ENCODE measurements at places on chromosomes 6 and 20. TPM values are rescaled to one million over a fixed set of nuclear protein-coding genes. Genes with fewer than 3 reads are reported as not detected.

Gene C6orf52
- not detected for total RNA-seq

- H3K27ac ChIP-seq: no peak overlapping the region
- no peaks in the 10 kb centered on the region for H3K27me3 ChIP-seq
- DNase-seq: no peak
- no peaks in the 10 kb centered on the region for H3K4me1 ChIP-seq
- no peaks in the 10 kb centered on the region for H3K36me3 ChIP-seq
Measured at GRCh38 chr6:131937703-131938631, 13.2 kb downstream of the CCN2 start.

- H3K27ac ChIP-seq: peak overlapping the region; percentile 60
- H3K36me3 ChIP-seq: no peaks in the 10 kb centered on the region
- no peaks in the 10 kb centered on the region for H3K4me1 ChIP-seq
Measured at GRCh38 chr20:50345712-50346373, 155.2 kb downstream of the CEBPB start.

Gene TSBP1
- not detected for total RNA-seq

Gene SNRNP48
- 13.9 TPM for total RNA-seq

DNA sequence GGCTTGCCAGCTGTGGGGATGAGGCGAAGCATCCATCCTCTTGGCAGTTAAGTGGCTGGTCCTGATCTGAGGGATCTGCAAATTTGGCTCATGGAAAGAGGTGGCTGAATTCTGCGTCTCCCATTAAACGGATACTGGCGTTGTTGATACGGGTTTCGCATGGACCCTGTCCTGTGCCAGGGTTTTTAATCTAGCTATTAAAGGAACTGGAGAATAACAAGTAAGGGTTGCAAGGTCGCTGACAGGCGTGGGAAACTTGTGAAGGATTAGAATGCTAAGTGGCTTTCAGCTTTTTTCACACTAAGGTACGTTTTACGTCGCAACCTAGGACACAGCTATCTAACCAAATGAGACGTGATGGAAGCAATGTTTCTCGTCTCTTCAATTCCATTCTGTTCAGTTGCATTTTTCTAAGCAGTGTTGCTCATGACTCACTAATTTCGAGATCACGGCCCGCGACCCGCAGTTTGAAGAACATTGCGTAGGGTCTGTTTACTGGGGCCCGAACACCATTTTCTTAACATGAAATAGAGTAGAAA, 852 bp downstream of the GMNN start:
- H3K36me3 ChIP-seq: peaks cover under 1% of the 10 kb centered on the region
- peak overlapping the region; percentile 68 for H3K4me3 ChIP-seq
- H3K4me1 ChIP-seq: peaks cover 11% of the 10 kb centered on the region
- H3K27ac ChIP-seq: peak overlapping the region; percentile 92
- H3K27me3 ChIP-seq: no peaks in the 10 kb centered on the region
- no peak for DNase-seq

- no peak overlapping the region for H3K27ac ChIP-seq
- no peaks in the 10 kb centered on the region for H3K27me3 ChIP-seq
- DNase-seq: no peak
- no peak overlapping the region for H3K4me3 ChIP-seq
Measured at GRCh38 chr6:150224820-150225219, 82.0 kb downstream of the PPP1R14C start.

Gene REM1
- total RNA-seq: 1.3 TPM

Gene MUC21
- total RNA-seq: not detected

Gene NKX2-4
- not detected for total RNA-seq

GRCh38 chr6:108661430-108661829, 100.7 kb downstream of the FOXO3 start:
- H3K4me3 ChIP-seq: no peak overlapping the region
- H3K36me3 ChIP-seq: peaks cover 14% of the 10 kb centered on the region
- no peak for DNase-seq
- H3K4me1 ChIP-seq: peaks cover 45% of the 10 kb centered on the region
- peak overlapping the region; percentile 54 for H3K27ac ChIP-seq
- no peaks in the 10 kb centered on the region for H3K27me3 ChIP-seq

GRCh38 chr6:415087-415486, 23.5 kb downstream of the IRF4 start:
- no peak for DNase-seq
- H3K36me3 ChIP-seq: no peaks in the 10 kb centered on the region
- H3K4me1 ChIP-seq: no peaks in the 10 kb centered on the region

DNA sequence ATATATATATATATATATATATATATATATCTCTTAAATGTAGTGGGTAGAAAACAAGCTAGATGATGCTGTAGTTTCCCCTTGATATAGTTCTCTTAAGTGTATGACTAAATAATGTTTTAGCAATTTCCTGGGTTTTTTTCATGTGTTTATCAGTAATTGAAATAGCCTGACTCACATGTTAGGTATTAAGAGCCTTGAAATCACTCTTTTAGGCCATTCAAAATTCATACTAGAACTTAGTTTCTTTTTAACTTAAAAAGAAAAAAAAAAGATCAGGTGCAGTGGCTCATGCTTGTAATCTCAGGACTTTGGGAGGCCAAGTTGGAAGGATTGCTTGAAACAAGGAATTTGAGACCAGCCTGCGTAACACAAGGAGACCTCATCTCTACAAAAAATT, 44.1 kb downstream of the NKX2-4 start:
- H3K4me1 ChIP-seq: peaks cover 5% of the 10 kb centered on the region
- no peak overlapping the region for H3K27ac ChIP-seq
- no peak for DNase-seq
- H3K36me3 ChIP-seq: peaks cover 23% of the 10 kb centered on the region

Gene MATN4
- not detected for total RNA-seq

Gene CGA
- not detected for total RNA-seq

Gene FAM209B
- not detected for total RNA-seq

Gene SLC26A8
- total RNA-seq: not detected

- no peak overlapping the region for H3K4me3 ChIP-seq
- H3K27me3 ChIP-seq: no peaks in the 10 kb centered on the region
Measured at GRCh38 chr20:17635332-17636244, 46.5 kb downstream of the RRBP1 start.

Gene RTEL1
- 26.5 TPM for total RNA-seq

- no peaks in the 10 kb centered on the region for H3K27me3 ChIP-seq
- no peak overlapping the region for H3K4me3 ChIP-seq
- no peak overlapping the region for H3K27ac ChIP-seq
- peaks cover 6% of the 10 kb centered on the region for H3K4me1 ChIP-seq
- H3K36me3 ChIP-seq: no peaks in the 10 kb centered on the region
- DNase-seq: no peak
Measured at GRCh38 chr20:41344477-41344876, 3.9 kb downstream of the LPIN3 start.

Gene ZSCAN23
- total RNA-seq: not detected

DNA sequence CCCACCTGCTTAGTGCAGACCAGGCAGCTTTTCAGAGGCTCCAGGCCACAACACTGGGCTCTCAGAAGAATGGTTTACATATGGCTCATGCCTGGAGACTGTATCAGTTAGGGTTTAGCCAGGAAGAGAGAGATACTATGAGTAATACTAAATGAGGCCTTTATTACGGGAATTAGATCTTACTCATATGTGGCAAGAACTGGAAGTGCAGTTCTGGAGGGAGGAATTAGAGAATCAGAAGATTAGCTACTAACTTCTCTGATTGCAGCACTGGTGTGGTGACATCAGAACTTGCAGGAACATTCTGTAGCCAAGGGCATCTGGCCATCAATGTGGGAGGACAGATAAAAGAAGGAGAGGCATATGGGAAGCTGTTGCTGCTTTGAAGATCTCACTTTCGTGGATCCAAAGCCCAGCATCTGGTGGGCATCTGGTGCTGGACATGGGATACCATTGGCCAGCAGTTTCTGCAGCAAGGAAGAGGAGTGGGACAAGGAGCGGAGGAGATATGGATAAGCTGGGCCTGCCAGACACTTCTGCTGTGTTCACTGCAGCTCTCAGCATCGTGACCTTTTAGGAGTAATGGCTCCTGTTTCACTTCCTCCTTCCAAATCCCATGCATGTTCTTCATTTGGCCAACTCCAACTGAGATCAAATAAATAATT, 248.5 kb downstream of the BTBD3 start:
- H3K36me3 ChIP-seq: no peaks in the 10 kb centered on the region
- H3K27me3 ChIP-seq: no peaks in the 10 kb centered on the region
- DNase-seq: peak; percentile 41
- H3K4me1 ChIP-seq: no peaks in the 10 kb centered on the region

GRCh38 chr6:11730641-11731040, 48.0 kb downstream of the ADTRP start:
- H3K27me3 ChIP-seq: no peaks in the 10 kb centered on the region
- no peaks in the 10 kb centered on the region for H3K36me3 ChIP-seq
- DNase-seq: peak; percentile 16

GRCh38 chr6:148203970-148204369, 138.7 kb upstream of the SASH1 start:
- no peaks in the 10 kb centered on the region for H3K36me3 ChIP-seq
- no peak for DNase-seq
- H3K4me1 ChIP-seq: no peaks in the 10 kb centered on the region
- H3K27me3 ChIP-seq: no peaks in the 10 kb centered on the region

DNA sequence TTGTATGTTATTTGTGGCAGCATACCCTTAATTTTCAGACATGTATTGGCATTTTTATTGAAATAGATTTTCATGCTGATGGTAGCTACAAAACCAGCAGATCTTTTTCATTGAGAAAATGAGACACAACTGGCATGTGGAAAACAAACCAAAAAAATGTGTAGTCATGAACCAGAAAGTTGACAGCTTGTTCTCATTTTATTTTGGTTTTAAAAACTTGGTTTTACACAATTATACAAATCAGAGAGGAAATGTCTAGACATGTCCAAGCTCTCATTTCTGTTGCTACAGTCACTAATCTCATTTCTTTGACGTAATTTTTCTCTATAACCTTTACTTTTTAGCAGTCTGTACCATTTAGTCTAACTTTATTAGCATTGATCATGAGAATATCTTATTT, 85.4 kb downstream of the GRIK2 start:
- no peaks in the 10 kb centered on the region for H3K36me3 ChIP-seq
- no peak for DNase-seq
- no peak overlapping the region for H3K4me3 ChIP-seq
- no peaks in the 10 kb centered on the region for H3K4me1 ChIP-seq

GRCh38 chr6:15299430-15300131, 53.7 kb downstream of the JARID2 start:
- DNase-seq: peak; percentile 63
- H3K4me3 ChIP-seq: no peak overlapping the region
- no peaks in the 10 kb centered on the region for H3K27me3 ChIP-seq
- peaks cover 60% of the 10 kb centered on the region for H3K4me1 ChIP-seq

GRCh38 chr20:60349418-60349817, 391.2 kb downstream of the CDH26 start:
- H3K4me3 ChIP-seq: no peak overlapping the region
- DNase-seq: no peak
- no peaks in the 10 kb centered on the region for H3K27me3 ChIP-seq
- H3K36me3 ChIP-seq: no peaks in the 10 kb centered on the region
- H3K27ac ChIP-seq: no peak overlapping the region

Gene MYLK2
- not detected for total RNA-seq

GRCh38 chr6:9140951-9141460, 705.7 kb upstream of the SLC35B3 start:
- H3K27me3 ChIP-seq: no peaks in the 10 kb centered on the region
- peaks cover 10% of the 10 kb centered on the region for H3K4me1 ChIP-seq
- no peaks in the 10 kb centered on the region for H3K36me3 ChIP-seq
- no peak for DNase-seq
- no peak overlapping the region for H3K27ac ChIP-seq
- no peak overlapping the region for H3K4me3 ChIP-seq

DNA sequence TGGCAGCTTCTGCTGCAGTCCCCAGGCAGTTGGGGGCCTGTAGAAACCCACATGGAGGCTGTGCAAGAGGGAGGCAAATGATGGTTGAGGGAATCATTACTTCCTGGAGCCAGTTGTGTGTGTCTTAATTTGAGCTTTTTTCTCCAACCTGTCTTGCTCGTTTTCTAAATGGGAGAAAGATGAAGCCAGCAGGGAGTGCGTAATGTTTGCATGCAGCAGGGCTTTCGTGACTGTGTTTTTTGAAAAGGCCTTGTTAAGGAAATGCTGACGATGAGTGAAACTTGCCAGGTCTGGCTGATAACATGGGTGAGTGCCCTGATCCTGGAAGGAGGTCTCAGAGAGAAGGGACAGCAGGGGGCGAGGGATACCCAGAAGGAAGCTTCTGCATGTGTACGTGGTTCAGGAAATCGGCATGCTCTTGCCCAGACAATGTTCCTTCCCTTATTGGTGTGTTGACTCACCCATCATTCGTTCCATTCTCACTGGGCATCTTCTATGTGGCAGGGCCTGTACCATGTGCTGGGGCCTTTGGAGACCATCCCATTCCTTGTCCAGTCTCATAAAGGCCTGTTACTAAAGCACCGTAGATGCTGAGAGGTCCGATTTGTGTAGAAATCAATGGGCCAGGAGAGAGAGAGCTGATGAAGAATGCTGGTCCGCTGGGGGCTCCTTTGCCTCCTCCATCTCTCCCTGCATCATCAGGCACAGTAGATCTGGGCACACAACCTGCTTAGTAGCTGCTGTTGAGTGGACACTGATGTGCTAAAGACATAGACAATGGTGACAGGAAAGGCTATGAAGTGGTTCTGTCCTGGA, 27.4 kb downstream of the GLP1R start:
- no peaks in the 10 kb centered on the region for H3K36me3 ChIP-seq
- no peak overlapping the region for H3K27ac ChIP-seq
- H3K4me3 ChIP-seq: no peak overlapping the region

- DNase-seq: no peak
- H3K4me3 ChIP-seq: no peak overlapping the region
- H3K27me3 ChIP-seq: no peaks in the 10 kb centered on the region
- no peak overlapping the region for H3K27ac ChIP-seq
- no peaks in the 10 kb centered on the region for H3K36me3 ChIP-seq
Measured at GRCh38 chr20:22802296-22802695, 217.9 kb upstream of the FOXA2 start.

GRCh38 chr6:4281341-4282293, 146.2 kb upstream of the ECI2 start:
- H3K4me1 ChIP-seq: peaks cover 11% of the 10 kb centered on the region
- H3K36me3 ChIP-seq: no peaks in the 10 kb centered on the region
- peak overlapping the region; percentile 11 for H3K4me3 ChIP-seq
- peak; percentile 58 for DNase-seq
- no peak overlapping the region for H3K27ac ChIP-seq
- H3K27me3 ChIP-seq: peaks cover 19% of the 10 kb centered on the region

DNA sequence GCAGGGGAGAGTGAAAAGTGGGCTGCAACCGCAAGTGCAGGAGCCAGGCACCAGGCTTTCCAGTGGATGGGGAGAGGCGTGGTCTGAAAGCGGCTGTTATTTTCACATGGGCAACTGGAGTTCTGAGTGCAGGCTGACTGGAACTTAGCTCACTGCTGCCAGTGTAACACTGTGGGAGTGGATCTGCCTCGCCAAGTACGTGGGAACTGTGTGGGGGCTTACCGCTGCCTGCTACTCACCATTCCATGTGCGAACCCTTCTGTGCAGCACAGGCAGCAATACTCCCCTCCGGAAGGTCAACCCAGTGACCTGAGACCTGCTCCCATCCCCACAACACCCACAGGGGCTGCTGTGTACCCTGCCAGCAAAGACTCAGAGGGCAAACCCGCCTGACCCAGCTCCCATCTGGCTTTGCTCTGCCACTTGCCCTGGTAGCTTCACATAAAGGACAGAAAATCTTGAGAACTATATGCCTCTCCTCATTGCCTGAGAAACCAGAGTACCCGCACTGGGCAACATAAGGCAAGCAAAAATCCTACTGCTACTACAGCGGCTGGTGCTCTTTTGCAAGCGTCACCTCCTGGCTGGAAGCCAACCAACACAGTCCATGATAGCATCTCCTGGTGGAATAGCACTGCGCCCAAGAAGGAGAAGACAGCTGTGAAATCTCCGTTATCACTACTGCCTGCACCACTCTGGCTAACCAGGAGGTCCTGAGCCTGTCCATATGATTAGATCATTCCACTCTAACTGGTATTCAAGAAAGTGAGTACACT, 54.4 kb upstream of the SIRPG start:
- H3K27me3 ChIP-seq: no peaks in the 10 kb centered on the region
- no peak for DNase-seq
- H3K36me3 ChIP-seq: no peaks in the 10 kb centered on the region
- H3K27ac ChIP-seq: no peak overlapping the region

Data from transverse colon (tissue), 4 donors.